ENCODE measurements at places on chromosomes 16 and 17.

DNA sequence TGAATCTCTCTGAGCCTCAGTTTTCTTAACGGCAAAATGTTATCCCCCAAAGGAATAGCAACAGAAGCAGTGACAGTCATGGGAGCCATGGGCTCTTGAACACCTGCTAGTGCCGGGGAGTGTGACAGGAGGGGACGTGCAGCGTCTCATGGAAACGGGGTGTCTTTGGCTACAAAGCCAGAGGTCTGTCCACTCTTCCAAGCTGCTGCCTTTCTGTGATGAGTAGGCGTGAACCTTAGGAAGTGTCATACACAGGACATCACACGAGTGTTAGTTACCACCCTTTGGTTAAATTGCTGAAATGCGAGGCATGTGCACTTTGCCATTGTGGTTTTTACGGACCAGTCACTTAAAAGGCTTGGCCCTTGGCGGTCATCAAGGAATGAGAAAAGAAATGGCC lies 93.4 kb downstream of the IRF8 start:
- no peak for DNase-seq

DNA sequence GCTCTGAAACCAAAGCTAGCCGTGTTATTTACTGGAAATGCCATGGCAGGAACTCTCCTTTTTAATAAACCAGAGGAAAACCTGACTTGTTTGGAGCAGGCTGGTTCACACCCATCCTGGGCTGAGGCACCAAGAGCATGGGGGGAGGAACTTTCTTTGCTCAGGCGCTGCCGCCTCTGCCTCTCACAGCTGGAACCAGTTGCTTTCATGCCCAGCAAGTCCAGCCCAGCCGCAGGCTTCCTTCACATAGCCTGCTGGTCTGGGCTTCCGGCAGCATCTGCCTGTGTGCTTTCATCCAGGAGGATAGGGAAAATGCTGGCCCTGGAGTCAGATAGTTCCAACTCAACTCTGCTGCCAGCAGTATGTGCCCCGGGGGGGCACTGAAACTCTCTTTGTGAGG lies 88.1 kb upstream of the ASIC2 start:
- DNase-seq: no peak

GRCh38 chr17:80613732-80614071 lies 69.1 kb downstream of the RPTOR start:
- no peak for DNase-seq

- no peak for DNase-seq
Measured at GRCh38 chr17:7130621-7131422, 16.2 kb upstream of the ASGR2 start.

DNA sequence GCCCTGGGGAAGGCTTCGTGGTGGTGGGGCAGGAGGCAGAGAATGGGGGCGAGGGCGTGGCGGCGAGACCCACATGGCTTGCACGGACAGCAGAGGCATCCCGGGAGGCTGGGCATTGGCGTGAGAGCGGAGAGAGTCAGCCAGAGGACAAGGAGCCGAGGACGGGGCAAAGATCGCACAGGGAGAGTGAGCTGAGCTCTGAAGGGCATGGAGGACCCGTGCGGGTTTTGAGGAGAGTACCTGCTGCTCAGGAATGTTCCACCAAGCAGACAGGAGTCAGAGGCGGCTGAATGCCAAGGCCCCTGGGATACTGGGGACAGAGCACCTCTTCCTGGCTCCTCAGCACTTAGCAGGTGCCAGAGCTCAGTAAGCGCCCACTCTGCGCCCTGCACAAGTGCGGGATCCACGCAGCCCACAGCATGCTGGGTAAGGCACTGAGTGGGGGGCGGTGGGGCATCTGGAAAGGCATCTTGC lies 47.8 kb downstream of the ARHGAP27 start:
- DNase-seq: no peak

GRCh38 chr16:85227946-85228862 lies 115.9 kb upstream of the CIBAR2 start:
- DNase-seq: no peak

GRCh38 chr17:75640556-75641119 lies 7.4 kb downstream of the SMIM5 start:
- no peak for DNase-seq

GRCh38 chr17:40518401-40519088 lies 17.1 kb upstream of the TNS4 start:
- DNase-seq: no peak

DNA sequence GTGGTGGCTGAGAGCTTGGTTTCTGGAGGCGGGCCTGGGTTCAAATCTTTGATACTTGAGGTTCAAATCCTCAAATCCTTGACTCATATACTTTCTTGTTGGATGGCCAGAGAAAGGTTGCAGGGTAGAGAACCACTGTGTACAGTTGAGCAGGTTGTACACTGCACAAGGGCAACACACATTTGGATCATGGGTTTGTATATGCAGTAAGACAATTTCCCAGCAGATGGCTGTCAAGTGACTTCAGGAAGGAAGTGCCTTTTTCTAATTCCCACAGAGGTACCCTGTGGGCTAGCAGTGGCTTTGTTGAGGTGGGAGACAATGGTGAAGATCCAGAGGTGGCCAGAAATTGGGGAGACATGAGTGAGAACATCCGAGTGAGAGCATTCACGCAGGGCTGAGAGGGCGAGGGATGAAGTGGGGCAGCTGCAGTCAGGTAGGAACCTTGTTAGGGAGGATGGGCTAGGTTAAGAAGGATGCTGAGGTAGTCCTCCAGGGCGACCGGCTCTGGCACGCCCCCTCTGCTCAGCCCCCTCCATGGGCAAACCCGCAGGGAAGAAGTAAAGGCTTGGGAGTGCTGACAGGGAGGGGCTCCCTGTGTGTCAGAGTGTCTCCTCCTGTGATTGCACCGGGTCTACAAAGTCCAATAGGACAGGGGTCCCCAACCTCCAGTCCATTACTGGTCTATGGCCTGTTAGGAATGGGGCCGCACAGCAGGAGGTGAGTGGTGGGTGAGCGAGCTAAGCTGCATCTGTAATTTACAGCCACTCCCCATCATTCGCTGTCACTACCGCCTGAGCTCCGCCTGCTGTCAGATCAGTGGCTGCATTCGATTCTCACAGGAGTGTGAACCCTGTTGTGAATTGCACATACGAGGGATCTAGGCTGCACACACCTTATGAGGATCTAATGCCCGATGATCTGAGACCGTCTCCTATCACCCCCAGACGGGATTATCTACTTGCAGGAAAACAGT lies 2.7 kb downstream of the C16orf89 start:
- no peak for DNase-seq

DNA sequence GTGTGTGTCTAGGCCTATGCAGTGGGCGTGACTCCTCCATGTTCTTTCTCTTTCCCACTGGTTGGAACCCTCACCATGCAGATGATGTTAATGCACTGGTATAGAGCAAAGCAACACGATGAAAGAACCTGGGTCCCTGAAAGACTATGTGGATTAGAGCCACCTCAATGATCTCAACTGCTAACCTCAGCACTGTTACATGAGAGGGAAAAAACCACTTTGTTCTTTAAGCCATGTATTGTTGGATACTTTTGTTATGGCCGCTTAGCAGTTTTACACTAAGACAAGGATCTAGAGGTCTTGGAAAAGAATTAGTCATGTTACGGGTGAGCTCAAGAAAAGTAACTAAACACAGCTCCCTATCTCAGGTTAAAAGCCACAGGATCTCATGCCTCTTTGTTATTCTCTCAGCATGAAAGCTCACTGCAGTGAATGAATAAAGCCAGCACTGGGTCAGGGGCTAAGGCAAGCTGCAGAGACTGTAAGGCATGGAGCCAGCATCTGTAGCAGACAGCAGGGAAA lies 56.6 kb upstream of the RBBP6 start:
- no peak for DNase-seq

- no peak for DNase-seq
Measured at GRCh38 chr17:7744416-7744815, 26.9 kb downstream of the DNAH2 start.

DNA sequence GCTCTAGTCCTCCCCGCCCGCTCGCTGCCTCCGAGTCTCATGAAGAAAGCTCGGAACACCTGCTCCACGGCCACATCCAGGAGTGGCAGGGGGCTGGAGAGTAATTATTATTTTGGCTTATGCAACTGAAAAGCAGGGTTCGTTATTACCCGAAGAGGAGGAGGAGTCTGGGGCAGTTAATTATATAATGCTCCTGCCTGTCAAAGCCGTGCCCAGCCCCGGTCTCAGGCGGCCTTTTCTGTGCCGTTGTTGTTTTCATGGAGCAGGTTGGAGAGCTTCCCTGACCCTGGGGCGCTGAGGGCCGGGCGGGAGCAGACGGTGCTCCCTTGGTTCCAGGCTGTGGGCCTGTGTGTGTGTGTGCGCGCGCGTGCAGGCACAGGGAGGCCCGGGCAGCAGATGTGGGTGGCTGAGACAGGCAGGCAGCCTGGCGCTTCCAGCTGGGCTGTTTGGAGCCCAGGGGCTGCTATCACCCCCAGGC lies 2.4 kb downstream of the JPH3 start:
- no peak for DNase-seq

GRCh38 chr16:1293921-1294656 lies 15.3 kb upstream of the UBE2I start:
- no peak for DNase-seq

DNA sequence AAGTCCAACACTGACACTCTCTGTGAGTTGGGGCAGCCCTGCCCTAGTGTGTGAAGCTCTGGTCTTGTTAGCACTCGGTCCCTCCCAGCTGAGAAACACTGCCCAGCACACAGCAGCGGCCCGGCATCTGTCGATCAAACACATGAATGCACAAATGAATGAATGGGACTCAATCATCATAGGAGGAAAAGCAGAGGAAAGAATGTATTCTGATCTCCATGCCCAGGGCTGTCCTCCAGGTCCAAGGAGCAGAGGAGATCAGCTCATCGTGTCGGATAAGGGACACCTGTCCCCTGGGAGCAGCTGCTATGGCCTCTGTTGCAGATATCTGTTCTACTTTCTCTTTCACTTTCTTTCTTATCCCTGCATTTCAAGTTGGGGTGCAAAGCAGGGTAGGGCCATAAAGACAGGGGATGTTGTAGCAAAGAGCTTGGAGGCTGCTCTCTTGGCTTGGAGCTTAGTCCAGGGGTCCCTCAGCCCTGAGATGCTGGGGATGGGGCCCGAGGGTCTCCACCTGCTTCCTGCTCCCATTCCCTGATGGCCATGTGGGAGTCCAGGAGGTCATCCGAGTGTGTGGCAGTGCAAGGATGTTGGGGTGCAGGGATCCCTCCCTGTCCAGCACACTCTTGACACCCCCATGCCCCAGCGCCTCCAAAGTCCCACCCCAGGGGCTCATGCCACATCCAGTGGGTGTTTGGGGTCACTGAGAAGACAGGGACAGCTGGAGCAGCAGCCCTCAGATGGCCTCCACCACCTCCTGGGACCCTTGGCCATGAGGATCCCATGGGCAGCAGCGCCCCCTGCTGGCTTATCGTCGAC lies 88.2 kb downstream of the IRF8 start:
- DNase-seq: peak; percentile 62

DNA sequence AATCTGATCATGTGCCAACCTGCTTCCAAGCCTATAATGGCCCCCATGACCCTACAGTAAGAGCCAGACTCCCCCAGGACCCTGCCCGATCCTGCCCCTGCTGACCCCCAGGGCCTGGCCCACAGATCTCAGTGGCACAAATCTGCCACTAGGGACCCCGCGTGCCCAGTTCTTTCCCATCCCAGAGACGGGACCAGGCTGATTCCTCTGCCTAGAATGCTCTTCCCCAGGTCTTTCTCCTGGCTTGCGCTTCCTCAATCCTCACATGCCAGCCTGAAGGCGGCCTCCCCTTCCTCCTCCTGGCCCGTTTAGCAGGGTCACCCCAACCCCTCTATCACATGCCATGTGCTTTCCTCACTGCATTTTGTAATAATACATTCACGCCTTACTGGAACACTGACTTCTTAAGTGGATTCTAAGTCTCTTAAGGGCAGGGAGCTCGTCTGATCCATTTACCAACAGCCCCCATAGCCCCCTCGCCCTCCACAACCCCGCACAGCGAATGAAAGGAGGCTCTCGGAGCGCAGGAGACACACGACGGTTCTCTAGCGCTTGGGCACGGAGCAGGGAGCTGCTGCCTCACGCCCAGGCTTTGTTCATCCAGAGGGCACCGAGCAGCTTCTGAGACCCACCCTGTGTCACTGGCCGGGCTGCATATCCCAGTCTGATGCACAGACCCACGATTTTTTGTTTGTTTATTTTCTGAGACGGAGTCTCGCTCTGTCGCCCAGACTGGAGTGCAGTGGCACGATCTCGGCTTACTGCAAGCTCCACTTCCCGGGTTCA lies 1.2 kb downstream of the TRIM65 start:
- DNase-seq: no peak

GRCh38 chr16:53142823-53143568 lies 88.2 kb downstream of the CHD9 start:
- no peak for DNase-seq

DNA sequence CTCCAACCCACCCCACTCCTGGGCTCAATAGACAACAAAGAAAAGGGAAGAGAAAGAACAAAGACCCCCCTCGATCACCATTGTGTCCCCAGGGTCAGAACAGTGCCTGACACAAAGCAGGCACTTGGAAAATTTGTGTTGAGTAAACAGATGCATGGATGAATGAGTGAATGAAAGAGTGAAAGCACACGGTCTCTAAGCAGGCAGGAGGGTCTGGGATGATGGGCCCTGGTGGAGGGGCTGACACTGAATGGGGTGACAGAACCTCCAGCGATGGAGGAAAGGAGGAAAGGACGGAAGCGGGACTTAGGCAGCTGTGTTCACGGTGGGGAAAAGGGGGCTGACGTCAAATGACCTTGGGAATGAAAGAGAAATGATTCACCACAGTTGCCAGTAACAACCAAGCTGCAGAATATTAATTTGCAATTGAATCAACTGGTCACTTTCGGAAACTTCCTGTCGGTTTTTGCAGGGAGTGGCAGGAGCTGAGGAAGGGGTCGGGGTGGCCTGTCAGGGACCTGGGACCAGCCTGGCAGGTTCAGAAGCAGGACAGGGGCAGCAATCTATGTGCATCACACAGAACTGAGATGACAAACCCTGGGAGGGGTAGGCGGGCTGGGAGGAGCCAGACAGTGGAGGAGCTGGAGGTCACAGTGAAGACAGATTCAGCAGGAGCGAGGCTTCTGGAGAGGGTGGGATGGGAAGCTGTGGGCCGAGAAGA lies 6.7 kb upstream of the GAST start:
- no peak for DNase-seq

DNA sequence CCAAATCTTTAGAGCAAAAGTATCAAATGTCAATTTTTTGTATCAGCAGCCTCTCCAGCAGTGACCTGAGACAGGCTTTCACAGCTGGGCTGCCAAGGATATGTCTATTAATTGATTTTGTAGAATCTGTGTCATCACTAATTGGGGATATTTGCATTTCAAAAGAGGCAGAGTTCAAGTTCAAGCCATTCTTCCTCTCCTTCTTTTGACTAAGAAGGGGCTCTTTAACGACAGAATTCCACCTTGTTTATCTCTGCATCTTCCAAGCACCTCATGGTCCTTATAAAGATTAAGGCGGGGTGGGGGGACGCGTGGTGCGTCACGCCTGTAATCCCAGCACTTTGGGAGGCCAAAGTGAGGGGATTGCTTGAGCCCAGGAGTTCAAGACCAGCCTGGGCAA lies 15.2 kb upstream of the BHLHA9 start:
- DNase-seq: no peak

- DNase-seq: no peak
Measured at GRCh38 chr16:74954763-74955162, 30.2 kb downstream of the WDR59 start.

GRCh38 chr17:73211745-73212144 lies 18.9 kb downstream of the COG1 start:
- DNase-seq: peak; percentile 46
